Heart left ventricle (tissue), 16 donors: ENCODE measurements at places on chromosomes 12 and 14. TPM values are rescaled to one million over a fixed set of nuclear protein-coding genes. Genes with fewer than 3 reads are reported as not detected.
A peak's percentile ranks its signal among the peaks of the same experiment; 100 is the strongest.

- DNase-seq: no peak
Measured at GRCh38 chr12:54562750-54563356, 13.5 kb downstream of the PDE1B start.

- DNase-seq: no peak
Measured at GRCh38 chr12:99759444-99759843, 111.9 kb downstream of the GARIN6 start.

Gene RD3L
- 9.1 TPM for total RNA-seq

Gene SOX5
- 1.5 TPM for total RNA-seq

Gene PLEKHH1
- 2.4 TPM for total RNA-seq

- DNase-seq: no peak
Measured at GRCh38 chr12:52622349-52622748, 4.0 kb upstream of the KRT73 start.

Gene PEX5
- total RNA-seq: 31.7 TPM

Gene LHX5
- total RNA-seq: not detected

DNA sequence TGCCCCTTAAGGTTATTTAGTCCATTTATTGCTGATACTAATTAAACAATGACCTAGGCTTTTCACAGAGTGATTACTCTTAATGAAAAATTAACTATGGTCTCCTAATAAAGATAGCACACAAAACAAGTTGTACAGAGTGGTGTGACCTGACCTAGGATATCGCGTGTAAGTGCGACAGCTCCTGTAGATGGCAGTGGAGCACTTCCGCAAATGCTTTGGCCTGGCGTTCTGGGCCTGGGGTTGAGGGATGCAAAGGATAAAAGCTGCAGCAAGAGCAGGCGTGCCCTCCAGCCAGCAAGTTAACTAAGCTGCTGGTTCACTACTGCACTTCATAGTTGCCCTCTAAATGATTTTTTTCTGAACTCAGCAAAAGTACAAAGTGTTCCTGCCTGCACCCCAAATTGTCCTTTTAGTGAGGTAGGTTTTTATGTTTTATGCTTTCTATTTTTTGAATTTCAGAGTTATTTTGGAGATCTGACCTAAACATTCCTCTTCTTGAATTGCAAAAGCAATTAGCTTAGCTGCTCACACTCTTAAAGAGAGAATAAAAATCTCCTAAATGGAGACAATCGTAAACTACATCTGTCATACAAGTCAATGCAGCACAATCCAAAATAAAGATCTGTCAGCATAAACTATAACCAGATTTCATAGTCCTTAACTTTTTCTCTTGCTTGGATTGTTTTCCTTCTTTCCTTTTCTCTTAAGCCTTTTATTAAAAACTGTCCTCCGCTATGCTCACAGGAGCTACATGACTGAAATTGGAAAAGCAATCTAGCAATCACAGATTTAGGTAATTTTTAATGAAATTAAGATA, 379.6 kb downstream of the LRIG3 start:
- DNase-seq: peak; percentile 63

Gene CYP27B1
- total RNA-seq: 0.77 TPM

GRCh38 chr12:54432815-54433164, 13.7 kb upstream of the ITGA5 start:
- DNase-seq: no peak

GRCh38 chr14:61564618-61565091, 130.7 kb upstream of the HIF1A start:
- no peak for DNase-seq

Gene AICDA
- total RNA-seq: not detected

- DNase-seq: no peak
Measured at GRCh38 chr14:103428723-103429556, 43.7 kb downstream of the MARK3 start.
